Fibroblast of lung (primary cell): ENCODE measurements at places on chromosomes 6 and 20.

DNA sequence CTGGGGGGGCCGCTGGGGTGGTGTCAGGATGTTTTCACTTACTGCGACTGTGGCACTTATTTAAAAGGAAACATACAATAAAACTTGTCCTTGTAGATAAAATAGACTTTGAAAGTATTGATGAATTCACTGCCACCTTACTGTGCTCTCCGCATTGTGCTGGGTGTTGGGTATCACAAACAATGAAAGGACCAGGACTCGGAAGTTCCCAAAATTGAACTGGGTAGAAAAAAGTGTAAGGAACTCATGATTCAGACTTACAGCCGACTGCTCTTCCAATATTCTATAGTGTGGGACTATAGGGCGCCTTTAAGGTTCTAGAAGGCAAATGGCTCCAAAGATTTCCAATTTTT lies 32.1 kb upstream of the ID4 start:
- no peak for DNase-seq

GRCh38 chr20:437787-438486 lies 24.4 kb downstream of the TBC1D20 start:
- no peak for DNase-seq

GRCh38 chr6:14819001-14819400 lies 426.9 kb upstream of the JARID2 start:
- no peak for DNase-seq

- DNase-seq: peak; percentile 84
These were observed 371.7 kb upstream of the RUNX2 start for GRCh38 chr6:44956396-44956795.

GRCh38 chr6:123777563-123777962 lies 26.1 kb upstream of the NKAIN2 start:
- DNase-seq: peak; percentile 55

DNA sequence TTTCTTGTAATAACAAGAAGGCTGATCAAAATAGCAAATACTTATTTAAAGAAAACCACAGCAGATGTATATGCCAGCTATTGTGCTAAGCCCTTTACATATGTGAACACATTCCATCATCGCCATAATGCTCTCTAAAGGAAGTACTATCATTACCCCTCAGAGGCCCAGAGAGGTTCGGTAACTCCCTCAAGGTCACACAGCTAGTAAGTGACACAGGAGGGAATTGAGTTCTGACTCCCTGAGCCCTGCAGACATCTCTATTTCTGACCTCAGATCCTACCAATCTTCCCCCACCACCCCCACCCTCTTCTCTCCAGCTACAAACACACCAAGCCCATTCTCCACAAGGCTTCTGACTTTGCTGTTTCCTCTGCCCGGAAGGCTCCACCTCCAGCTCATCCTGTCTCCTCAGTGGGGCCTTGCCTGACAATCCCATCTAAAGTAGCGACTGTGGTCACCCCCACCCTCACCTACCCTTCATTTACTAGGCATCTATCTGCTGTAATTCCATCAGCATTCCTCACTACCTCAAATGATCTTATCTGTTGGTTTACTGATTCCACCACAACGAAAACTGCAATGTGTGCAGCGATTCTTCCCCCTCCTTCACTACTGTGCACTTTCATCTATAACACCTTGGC lies 234.5 kb downstream of the LRFN2 start:
- no peak for DNase-seq

GRCh38 chr6:169997187-169997929 lies 245.9 kb downstream of the ERMARD start:
- DNase-seq: no peak

DNA sequence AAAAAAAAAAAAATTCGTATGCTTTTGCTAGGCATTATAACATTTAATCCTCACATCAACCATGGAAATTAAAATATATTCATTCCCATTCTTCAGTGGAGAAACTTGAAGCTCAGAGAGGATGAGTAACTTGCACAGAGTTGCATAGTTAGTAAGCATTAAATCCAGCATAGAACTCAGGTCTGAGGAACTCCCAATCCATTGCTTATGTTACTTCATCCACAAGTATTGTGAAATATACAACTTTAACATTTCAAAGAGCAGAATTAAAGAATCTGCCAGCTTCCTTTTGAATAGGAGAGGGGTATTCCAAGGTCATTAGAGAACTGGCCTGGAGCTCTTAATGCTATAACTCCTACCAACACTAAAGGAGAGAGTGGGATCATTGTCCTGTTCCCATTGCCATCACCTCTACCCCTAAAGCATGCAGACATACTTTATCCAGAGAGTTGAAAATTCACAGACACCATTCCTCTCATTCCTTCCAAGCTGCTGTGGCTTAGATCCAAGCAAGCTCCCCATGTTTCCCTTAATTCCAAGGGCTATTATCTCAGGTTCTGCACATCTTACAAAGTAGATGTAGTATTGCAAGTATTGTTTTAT lies 91.9 kb downstream of the FLRT3 start:
- peak; percentile 25 for DNase-seq

GRCh38 chr6:160132776-160133338 lies 11.2 kb downstream of the SLC22A1 start:
- DNase-seq: no peak

GRCh38 chr6:32252331-32253009 lies 28.6 kb upstream of the NOTCH4 start:
- DNase-seq: peak; percentile 7

GRCh38 chr6:162541019-162541601 lies 186.5 kb downstream of the PRKN start:
- DNase-seq: no peak

DNA sequence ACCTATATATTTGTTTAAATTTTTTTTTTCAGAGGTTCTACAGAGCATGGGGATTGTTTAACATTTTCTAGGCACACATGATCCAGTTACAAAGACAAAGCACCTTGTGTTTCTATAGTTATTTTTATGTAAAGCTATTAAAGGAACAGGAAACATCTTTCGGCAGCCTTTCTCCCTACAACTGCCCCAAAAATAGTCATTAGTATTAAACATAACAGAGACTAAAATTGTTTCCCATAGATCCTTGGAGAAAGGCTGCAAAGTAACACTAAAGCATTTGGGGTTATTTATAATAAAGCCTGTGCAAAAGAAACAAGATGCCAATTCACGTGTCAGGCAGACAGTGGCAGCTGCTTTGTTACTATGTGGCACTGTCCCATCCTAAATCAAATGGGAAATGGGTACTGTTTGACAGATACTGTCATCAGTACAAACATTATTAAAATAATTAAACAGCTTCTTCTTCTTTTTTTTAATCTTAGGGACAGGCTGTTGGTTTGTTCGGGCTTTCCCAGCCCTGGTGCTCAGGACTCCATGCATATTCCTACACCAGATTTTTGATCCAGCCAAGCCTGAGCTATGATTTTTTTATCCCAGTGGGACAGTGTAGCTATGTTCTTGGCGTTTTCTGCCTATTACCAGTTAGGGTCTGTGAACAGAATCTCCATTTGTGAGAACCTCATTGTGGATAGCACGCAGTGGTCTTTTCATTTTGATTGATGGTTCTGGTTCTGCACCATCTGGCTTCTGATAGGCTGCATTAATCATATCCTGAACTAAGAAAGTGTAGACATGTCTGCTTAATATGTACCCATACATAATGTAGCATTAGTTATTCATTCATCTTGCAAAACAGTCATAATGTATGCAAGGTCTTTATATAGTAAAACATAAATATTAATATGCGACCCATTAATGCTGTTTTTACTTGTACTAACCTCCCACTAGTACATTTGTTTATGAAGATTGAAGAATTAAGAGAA lies 460.4 kb upstream of the SOX4 start:
- peak; percentile 25 for DNase-seq

- DNase-seq: peak; percentile 89
These were observed at the start of gene EPHA7 for GRCh38 chr6:93419304-93420162. Gene EPHA7 (minus strand): TSS chr6:93419559. CDS start chr6:93419341, 218 bp downstream.

DNA sequence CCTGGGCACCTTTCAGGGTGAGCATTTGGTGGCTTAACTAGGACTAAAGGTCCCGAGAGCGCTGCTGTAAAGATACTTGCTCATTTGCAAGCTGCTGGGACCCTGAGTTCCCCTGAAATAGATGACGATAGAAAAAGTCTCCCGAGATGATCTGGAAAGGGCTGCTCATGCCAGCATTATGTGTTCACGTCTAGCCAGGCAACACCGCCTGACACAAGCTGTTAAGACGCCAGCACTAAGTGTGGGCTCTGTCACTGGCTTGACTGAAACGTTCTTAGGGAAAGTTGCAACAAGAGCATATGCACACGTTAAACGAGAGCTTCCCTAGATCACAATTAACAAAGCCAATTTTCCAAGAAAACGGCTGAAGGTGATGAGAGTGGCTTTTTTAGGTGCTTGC lies 113.7 kb downstream of the SLC23A2 start:
- DNase-seq: no peak

DNA sequence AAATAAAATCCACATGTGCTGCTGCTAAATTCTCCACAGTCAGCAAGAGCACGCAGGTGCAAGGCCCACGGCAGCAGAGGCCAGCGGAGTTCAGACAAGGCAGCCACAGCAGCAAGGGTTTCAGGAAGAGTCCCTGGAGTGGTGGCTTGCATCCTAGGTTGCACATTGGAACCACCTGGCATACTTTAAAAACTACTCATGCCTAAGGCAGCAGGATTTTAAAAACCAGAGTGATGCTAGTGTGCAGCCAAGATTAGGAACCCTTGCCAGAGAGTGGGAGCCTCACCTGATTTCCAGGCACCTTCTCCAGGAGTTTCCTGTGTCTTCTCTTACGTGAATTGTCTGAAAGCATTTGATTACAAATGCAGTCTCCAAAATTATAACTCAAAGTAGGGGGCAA lies 104.0 kb upstream of the GPR6 start:
- no peak for DNase-seq

DNA sequence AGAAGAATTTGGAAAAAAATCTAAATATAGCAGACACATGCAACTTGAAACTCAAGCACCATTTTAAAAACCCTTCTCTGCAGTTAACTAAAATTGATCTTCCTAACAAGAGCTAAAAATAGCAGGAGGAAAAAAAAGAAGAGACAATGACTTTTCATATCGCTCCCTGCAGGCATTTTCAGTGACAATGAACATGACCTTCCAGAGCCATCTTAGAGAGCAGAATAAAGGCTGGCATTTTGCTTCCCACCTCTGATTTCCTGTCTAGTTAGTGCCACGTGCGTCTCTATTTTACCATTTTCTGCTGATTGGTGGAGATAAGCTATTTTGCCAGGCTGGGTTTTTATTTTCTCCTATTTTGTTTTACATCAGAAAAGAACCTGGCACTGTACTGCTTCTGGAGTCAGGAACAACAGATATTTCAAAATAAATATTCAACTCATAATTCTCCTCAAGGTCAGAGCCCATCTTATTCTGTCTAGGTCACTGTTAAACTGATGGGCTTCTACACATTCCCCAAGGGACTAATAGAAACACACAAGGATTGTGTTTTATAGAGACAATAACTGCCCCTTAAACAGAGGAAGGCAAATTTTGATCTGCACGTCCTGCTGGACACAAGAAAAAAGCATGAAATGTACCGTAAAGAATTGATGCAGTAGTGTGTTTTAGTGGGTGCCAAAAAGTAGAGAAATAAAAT lies 70.2 kb upstream of the ENPP5 start:
- DNase-seq: no peak

DNA sequence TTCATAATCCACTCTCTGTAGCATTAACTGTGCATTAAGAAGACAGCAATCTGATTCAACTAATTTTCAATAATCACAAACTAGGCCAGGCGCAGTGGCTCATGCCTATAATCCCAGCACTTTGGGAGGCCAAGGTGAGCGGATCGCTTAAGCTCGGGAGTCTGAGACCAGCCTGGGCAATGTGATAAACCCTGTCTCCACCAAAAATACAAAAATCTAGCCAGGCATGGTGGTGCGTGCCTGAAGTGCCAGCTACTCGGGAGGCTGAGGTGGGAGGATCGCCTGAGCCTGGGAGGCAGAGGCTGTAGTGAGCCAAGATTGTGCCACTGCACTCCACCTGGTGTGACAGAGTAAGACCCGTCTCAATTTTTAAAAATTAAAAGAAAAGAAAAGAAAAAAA lies 29.5 kb downstream of the SERPINB9 start:
- no peak for DNase-seq

DNA sequence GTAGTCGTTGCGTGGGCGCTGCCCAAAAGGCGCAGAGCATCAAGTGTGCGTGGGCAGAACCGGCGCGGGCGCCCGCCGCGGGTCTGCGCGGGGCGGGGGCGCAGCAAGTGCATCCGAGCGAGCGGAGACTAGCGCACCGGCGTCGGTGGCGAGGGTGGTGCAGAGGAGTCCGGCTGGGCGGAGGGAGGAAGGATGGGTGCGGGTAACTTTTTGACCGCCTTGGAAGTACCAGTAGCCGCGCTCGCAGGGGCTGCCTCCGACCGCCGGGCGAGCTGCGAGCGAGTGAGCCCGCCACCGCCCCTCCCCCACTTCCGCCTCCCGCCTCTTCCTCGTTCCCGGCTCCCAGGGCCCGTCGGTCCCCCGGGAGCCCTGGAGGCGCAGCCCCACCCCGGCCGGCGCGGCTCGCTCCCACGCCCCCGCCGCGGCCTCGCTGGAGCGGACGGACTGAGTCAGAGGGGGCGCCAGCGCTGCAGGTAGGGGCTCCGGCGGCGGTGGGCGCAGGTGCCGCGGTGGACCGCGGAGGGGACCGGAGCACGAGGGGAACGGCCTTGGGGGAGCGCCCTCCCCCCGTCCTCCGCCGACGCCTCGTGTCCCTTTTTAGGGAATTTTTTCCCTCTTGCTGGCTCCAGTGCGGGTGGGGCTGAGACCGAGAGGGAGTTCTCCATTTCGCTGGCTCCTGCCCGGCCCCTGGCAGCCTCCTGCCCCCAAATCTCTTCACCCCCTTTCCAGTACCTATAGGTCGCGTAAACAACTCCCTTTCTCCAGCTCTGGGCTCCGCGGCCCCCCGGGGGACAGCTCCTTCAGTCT lies 1.6 kb upstream of the DBNDD2 start:
- DNase-seq: peak; percentile 15

DNA sequence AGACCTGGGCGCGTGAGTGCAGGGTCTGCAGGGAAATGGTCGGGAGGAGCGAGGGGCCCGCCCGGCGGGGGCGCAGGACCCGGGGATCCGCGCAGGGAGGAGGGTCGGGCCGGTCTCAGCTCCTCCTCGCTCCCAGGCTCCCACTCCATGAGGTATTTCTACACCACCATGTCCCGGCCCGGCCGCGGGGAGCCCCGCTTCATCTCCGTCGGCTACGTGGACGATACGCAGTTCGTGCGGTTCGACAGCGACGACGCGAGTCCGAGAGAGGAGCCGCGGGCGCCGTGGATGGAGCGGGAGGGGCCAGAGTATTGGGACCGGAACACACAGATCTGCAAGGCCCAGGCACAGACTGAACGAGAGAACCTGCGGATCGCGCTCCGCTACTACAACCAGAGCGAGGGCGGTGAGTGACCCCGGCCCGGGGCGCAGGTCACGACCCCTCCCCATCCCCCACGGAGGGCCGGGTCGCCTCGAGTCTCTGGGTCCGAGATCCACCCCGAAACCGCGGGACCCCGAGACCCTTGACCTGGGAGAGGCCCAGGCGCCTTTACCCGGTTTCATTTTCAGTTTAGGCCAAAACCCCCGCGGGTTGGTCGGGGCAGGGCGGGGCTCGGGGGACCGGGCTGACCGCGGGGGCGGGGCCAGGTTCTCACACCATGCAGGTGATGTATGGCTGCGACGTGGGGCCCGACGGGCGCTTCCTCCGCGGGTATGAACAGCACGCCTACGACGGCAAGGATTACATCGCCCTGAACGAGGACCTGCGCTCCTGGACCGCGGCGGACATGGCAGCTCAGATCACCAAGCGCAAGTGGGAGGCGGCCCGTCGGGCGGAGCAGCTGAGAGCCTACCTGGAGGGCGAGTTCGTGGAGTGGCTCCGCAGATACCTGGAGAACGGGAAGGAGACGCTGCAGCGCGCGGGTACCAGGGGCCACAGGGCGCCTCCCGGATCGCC lies 54.2 kb upstream of the HLA-A start:
- peak; percentile 55 for DNase-seq
